ENCODE measurements at places on chromosomes 3 and 15.

GRCh38 chr15:66775127-66776105 lies 73.4 kb downstream of the SMAD6 start:
- DNase-seq, result peak; percentile 88

DNA sequence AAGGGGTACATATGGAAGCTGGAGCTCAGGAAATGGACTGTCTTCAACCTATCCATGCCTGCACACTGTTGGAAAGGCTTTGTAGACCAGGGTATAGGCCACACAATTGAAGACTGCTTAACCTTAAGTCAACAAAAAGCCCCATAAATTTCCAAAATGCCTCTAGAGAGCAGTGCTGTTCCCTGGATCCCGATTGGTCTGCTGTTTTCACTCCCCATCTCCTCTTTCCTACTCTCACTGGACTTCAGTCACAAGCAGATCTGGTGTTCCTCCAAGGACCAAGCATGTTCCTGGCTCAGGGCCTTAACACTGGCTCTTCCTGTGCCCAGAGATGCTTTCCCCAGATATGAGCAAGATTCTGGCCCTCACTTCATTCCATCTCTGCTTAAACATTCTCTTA lies 22.8 kb upstream of the LRRC34 start:
- DNase-seq, result no peak

- DNase-seq, result no peak
These were observed 516.7 kb upstream of the CFAP20DC start for GRCh38 chr3:59566481-59566975.

DNA sequence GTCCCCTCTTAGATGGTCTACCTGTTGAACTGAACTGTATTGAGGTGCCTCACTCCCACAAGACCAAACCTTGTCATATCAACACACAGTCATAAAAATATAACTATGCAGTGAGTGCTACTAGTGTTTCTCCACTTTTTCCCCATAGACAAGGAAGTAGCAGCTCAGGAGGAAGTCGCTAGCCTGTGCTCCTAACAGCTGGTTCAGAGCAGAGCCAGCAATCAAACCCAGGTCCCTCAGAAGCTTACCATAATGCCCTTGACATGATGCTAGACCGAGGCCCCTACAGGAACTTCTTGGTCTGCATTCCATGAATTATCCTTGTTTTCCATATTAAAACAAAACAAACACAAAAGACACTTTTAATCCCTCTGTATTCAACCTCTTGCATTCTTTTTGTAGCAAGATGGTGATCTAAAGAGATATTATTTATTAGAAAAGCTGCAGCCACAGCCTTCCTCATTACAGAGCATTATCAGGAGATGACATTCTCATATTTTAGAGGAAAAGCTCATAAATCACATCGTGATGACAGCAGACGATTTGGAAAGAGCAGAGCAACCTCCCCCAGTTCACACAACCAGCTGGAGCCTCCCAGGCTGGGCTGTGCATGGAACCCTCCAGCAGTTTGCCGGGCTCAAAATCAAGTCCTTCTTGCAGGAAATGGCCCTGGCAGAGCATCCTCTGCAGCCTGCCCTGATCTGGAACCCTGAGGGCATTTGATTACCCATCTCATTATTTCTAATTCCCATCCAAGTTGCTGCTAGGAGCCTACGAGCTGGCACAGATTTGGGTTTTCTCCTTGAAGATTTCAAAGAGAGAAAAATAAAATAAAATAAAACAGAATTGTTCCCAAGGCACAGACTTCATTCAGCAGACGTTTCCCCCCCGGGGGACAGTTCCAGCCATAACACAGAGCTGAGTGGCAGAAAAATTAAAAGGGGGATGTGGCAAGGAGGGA lies 118.8 kb downstream of the SRGAP3 start:
- DNase-seq, result no peak

DNA sequence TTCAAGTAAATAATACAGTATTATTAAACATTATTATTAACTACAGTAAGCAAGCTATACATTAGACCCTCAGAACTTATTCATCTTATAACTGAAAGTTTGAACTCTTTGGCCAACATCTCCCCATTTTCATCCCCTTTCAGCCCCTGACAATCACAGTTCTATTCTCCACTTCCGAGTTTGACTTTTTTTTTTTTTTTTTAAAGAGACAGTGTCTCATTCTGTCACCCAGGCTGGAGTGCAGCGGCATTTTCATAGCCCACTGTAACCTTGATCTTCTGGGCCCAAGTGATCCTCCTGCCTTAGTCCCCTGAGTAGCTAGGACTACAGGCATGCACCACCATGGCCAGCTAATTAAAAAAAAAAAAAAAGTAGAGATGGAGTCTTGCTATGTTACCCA lies 41.3 kb upstream of the LRIG1 start:
- DNase-seq, result no peak

GRCh38 chr15:56491110-56491722 lies 26.3 kb upstream of the MNS1 start:
- peak; percentile 86 for DNase-seq

- no peak for DNase-seq
These were observed 35.2 kb downstream of the OSTN start for GRCh38 chr3:191234216-191234615.

GRCh38 chr15:90184786-90185704 lies 16.1 kb upstream of the SEMA4B start:
- DNase-seq, result peak; percentile 75

- DNase-seq, result no peak
These were observed 555.6 kb upstream of the RGMA start for GRCh38 chr15:93644595-93644994.

DNA sequence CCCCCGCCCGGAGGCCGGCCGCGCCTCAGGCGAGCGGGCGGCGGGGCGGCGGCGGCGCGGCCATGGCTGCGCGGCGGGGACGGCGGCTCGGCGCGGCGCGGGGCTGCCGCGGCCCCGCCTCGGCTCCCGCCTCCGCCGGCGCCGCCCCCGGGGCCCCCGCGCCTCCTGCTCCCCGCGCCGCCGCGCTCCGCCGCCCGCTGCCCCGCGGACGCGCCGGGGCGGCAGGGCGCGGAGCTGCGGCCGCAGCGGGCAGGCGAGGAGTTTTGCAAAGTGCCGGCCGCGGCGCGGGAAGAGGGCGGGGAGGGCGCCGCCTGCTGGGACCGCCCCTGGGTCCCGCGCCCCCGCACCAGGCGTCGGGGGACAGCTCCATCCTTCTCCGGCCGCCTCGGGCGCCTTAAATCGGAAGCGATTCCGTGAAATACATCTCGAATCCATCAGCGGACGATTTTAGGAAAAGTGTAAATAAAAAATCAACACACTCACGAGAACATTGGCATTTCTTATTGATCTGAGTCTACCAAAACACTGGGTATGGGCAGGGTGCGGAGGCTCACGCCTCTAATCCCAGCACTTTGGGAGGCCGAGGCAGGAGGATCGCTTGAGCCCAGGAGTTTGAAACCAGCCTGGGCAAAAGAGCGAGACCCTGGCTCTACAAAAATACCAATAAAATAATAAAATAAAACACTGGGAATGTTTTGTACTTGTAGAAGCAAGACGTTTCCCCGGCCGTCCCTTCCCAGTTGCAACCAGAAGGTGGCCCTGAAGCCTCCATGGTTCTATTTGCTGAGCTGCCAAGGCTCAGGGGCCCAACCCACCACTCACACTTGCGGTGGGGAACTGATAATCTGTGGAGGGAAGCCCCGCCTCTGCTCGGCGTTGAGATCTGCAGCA lies 136.9 kb downstream of the NUP210 start:
- peak; percentile 57 for DNase-seq

DNA sequence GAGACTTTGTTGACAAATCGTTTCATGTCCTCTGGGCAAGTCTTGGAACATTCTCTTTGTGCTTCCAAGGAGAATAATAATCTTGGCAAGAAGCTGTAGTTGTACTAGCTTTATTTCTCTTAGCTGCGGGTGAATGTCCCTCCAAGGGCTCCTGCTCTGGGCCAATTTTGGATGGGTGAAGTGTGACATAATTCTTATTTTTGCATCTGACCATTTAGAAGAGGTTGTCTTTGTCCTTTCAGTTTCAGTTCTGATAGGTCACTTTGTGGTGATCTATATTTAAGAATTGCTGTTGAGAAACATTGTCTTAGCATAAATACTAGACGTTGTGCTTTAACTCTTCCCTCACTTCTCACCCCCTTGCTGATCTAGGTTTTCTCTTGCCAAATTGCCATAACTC lies 164.8 kb upstream of the RORA start:
- DNase-seq, result peak; percentile 13

DNA sequence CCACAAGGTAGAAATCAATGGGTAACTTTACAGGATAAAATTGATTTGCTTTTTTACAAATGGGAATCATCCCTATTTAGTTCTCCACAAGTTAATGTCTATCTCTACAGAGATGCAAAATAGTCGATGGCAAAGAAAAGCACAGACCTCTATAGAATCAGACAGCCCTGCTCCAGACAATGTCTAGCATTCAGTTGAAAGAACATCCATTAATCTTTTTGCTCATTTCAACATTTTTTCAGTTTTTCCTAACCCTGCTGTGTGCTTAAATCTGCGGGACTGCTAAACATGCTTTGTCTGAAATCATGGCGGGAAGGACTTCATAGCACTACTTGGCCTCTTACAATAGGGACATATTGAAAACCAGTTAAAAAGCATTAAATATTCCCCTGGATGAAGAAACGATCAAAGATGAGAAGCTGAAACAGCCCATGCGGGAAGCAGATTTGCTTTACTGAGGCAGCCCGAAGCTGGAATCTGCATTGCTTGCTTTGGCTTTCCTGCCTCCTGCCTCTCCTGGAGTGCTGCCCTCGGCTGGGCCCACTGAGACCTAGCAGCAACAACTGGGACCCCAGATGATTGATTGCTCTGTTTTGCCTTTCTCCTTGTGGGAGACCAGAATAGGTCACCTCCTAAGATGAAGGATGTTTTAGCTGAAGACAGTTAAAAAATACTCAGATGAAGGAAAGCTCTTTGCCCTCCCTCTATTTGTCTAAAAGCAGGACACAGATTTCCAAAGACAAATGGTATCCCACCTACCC lies 38.5 kb upstream of the RASGRP1 start:
- no peak for DNase-seq

GRCh38 chr3:150757768-150758167 lies 5.2 kb downstream of the SIAH2 start:
- no peak for DNase-seq

DNA sequence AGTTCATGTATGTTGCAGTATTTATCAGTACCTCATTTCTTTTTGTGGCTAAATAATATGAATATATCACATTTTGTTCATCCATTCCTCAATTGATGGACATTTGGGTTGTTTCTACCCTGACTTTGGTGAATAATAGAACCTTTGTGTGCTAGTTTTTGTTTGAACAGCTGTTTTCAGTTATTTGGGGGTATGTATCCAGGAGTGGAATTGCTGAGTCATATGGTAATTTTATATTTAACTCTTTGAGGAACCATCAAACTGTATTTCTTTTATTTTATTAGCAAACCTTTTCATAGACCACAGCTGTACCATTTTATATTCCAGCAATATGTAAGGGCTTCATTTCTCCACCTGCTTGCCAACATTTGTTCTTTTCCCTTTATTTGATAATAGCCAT lies 38.4 kb upstream of the RBM5 start:
- peak; percentile 69 for DNase-seq

DNA sequence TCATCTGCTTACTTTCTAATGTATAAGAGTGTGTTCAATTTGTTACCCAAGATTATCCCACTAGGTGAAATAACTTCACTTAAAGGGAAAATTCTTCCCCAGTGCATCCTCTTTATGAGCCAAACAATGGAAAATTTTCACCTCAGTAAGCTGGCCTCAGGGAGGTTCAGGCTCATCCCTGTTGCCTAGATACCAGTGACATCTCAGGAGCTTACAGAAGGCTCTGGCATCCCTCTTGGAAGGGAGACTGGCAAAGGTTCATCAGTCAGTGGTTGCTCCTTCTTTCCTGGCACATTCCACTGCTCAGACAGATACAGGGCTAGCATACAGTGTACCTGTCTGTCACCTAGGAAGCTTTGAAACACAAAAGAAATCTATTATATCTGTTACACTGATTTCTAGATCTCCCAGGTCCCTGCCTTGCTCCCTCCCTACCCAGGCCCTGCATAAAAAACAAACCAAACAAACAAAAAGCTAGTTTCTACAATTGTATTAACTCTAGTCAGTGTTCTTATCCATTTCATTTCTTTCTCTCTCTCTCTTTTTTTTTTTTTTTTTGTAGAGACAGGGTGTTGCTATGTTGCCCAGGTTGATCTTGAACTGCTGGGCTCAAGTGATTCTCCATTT lies 1.7 kb downstream of the IP6K2 start:
- DNase-seq, result peak; percentile 51

- DNase-seq, result peak; percentile 83
These were observed 81.3 kb upstream of the ZBED2 start for GRCh38 chr3:111676211-111677006.

DNA sequence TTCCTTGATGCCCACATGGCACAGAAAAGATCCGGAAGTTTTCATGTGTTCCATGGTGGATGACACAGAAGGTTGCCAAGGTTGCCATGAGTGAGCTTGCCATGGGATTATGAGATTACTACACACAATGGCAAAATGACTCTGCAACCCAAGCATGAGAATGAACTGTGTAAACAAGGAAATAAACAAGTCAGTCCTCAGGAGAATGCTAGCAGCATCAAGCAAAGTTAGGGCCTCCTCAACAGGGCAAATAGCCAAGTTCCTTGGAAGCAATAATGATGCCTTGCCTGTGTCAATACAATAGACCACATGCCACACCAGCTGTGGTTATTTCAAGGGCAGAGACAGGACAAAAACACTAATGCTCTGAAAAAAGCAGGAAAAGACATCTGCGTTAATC lies 41.8 kb downstream of the AQR start:
- DNase-seq, result no peak

GRCh38 chr15:100241572-100242482 lies 99.9 kb downstream of the ADAMTS17 start:
- peak; percentile 93 for DNase-seq

- no peak for DNase-seq
These were observed 102.1 kb downstream of the DIPK2A start for GRCh38 chr3:144073698-144074097.

DNA sequence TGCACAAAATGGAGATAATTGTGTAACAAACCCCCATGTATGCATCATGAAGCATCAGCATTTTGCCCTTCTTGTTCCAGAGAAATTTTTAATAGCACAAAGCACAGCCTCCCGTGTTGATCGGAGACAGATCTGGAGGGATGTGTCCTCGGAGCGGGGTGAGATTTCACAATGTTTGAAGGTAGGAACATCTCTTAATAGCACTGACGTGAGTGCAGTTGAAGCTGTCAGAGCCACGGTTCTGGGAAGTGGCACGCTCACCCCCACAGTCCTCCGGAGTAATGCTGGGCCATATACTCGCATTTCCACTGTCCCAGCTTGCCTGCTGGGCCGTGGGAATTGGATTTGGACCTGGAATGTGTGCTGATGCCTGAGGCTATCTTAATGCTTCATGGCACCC lies 24.1 kb downstream of the ARPP21 start:
- DNase-seq, result no peak

DNA sequence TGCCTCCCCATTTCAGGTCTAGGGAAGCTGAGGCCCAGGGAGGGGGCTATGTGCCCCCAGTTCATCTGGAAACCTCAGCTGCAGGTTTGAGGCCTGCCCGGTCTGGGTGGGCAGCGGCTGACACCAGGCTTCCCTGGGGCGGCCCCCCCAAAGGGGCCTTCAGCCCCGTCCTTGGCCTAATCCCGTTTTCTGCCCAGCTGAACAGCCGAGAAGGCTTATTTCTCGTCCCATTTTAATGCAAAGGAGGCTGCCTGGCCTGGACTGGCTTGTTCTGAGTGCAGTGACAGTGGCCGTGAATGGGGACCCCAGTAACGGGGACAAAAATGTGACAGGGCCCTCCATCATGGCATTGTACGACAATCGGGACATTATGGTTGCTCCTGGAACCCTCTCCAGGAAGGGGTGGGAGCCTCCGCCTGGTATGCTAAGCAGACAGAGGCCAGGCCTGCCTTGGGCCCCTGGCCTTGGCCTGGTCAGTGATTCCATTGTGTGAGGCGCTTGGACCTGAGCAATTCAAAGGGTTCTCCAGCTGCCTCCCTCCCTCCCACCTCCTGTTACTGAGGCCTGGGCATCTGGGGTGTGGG lies 93.9 kb downstream of the WNT7A start:
- DNase-seq, result no peak

All from astrocyte of the hippocampus (primary cell).